Heart right ventricle (tissue), 16 donors: ENCODE measurements at places on chromosomes 3 and 15. TPM values are rescaled to one million over a fixed set of nuclear protein-coding genes. Genes with fewer than 3 reads are reported as not detected.

- no peak for DNase-seq
Measured at GRCh38 chr15:24761704-24762302, 86.2 kb downstream of the NPAP1 start.

- DNase-seq = no peak
Measured at GRCh38 chr3:64856106-64856505, 168.3 kb upstream of the ADAMTS9 start.

DNA sequence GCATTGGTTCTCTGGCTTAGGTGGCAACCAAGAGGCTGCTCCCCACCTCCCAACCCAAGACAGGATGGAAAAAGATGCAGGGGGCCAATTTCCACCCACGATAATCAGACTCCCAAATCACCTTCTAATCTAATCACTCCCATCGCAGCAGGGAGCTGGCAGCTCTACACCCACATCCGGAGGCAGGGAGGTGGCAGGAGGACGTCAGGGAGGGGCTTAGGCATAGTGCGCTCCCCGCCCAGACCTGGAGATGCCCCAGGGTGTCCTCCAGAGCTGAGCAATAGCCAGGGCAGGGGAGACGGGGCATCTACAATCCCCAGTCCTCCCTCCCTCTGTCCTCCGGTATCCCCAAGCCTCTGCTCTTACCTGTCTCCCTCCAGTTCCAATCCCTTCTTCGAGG lies 70.5 kb upstream of the SEC13 start:
- no peak for DNase-seq

The GATM gene
- polyA plus RNA-seq = 4.7 TPM

DNA sequence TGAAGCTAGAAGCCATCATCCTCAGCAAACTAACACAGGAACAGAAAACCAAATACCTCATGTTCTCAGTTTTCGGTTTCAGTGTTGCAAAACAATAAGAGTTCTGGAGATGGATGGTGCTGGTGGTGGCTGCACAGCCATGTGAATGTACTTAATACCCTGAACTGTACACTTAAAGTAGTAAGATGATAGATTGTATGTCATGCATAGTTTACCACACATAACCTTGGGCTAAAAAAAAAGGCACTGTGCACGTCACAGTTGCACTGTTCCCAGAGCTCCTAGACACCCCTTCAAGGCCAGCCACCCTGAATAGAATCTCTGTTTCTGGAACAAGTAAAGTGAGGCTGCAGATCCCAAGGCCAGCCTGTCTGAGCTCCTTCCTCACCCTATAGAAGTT lies 243.3 kb upstream of the IGF1R start:
- DNase-seq = no peak

DNA sequence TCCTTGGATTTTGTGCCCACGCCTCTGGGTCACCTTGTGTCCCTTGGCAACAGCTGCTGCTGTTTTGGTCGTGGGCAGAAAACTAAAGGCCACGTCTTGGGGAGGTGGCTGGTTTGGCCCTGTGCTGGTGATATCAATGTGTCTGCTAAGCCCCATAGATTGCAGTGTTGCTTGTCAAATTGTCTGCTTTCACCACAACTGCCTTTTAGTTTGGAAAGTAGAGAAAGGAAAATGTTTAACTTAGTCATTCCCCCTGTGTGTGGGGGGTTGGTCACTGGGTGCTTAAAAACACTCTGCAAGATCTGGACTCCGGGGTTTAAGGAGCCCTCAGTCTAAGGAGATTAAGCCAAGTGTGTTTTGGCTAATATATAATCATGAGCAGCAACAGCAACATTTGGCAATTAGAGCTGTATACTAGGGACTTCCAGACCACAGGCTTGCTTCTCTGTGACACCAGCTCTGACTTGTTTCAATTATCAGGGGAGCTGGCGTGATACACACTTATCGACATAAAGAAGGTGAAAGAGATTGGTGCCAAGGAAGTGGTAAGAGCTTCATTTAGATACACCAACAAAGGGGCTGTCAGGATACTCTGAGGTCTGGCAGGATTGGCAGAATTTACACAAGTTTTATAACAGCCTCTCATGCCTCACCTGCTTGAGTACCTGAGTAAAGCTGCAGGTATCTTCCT lies 3.5 kb downstream of the SMAD3 start:
- no peak for DNase-seq

GRCh38 chr3:146536681-146537080 lies 7.7 kb downstream of the PLSCR1 start:
- DNase-seq = no peak

The CAV3 gene
- polyA plus RNA-seq = 19.0 TPM

GRCh38 chr15:101615986-101616848 lies 36.0 kb downstream of the TM2D3 start:
- peak; percentile 80 for DNase-seq

- no peak for DNase-seq
Measured at GRCh38 chr3:50609071-50609762, 2.4 kb downstream of the CISH start.

The IL17RD gene
- 1.3 TPM for polyA plus RNA-seq

The P3H2 gene
- 0.73 TPM for polyA plus RNA-seq

DNA sequence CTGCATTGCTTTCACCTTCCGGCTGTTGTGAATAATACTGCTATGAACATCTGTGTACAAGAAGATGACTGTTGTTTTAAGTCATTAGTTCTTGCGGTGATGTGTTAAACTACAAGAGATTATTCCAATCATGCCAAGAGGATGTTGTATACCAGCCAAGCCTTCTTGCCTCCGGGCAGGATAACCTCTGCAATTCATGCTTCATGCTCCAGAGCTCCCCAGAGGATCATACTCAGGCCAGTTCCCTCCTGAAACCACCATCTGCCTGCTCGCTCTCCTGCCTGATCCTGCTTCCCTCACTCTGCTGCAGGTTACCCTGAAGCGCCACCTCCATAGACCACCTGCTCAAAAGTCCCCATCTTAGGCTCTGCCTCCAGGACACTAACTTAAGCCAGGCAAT lies 187.1 kb upstream of the PROK2 start:
- DNase-seq = no peak

DNA sequence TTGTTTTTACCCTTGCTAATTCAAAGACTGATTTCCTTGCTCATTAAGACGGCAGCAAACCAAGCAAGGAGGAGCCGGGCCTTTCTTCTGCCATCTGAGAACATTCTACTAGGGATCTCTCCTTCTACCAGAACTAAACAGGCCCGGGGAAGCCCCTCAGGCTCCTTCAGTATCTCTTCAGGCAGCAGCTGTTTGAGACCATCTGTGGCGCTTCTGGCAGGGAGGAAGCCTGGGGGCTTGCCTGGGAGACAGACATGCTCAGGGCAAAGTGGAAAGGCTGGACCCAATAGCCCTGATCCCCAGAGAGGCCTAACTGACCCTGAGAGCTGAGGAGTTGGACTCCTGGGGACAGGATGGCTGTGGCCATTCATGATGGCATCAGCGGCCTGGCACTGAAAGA lies 67.9 kb downstream of the FEM1B start:
- no peak for DNase-seq

- DNase-seq = no peak
Measured at GRCh38 chr3:58079773-58080172, 71.6 kb downstream of the FLNB start.

The OSBPL10 gene
- polyA plus RNA-seq = 1.3 TPM

- DNase-seq = no peak
Measured at GRCh38 chr3:63338351-63338750, 60.2 kb downstream of the SYNPR start.

The CCRL2 gene
- polyA plus RNA-seq = 1.9 TPM

DNA sequence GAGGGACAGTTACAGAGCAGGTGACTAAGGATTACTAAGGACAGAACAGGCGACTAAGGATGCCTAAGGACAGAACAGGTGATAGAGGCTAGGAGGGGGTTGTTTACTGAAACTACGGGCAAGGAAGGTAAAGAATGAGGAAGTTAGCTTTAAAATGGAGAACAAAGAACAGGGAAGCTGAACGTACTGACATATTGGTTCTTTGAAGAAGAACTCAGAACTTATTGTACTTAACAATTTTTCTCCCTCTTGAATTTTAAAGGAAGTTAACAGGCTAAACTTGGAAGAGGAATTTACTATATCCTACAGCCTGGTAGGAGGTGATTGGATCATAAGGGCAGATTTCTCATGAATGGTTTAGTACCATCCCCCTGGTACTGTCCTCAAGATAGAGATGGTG lies 290.2 kb downstream of the SHQ1 start:
- DNase-seq = no peak

DNA sequence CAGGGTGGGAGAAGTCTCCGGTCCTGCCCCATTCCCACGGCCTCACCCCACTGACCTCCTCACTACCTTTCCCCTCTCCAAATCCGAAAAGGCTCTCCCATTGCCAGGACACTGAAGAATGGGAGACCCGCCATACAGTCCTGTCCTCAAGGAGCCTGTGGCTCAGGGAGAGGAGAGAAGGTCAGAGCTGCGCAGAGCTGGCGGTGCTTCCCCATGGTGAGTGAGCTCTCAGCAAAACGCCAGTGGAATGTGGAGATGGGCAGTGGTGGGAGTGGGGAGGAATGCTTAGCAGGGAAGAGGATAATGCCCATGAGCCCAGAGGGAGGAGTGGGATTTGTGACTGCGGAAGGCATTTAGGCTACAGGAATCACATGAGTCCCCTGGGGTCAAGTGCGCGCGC lies 20.1 kb downstream of the FAM43A start:
- no peak for DNase-seq

DNA sequence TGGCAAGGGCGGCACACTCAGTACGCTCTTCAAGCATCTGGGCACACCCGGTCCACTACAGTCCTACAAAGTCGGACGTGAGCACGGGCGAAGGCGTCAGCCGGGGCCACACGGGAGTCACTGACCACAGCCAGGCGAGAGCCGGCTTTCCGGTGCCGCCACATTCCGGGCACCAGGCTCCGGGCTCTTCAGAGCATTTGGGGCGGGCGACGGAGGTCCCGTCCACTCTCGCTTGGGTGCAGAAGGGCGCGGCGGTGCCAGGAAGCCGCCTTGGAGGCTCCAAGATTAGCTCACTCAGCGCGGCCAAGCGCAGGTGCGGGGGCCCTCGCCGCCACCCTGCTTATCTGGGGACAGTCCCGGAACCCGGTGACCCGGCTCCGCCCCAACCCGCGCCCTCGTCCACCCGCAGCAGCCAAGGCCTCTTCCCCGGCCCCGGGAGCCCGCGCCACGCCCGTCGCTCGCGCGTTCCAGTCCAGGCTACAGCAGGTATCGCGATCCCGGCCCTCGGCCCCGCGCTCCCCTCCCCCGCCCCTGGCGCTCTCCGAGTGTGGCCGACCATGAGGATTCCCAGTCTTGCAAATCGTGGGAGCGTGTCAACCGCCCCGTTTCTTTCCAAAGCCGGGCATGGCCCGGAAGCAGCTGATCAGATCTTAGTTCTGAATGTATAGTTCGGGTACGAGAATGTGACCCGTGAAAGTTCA lies at the start of gene ADPRH:
Gene ADPRH (plus strand): TSS at position 127 of the 701 bp plus-strand sequence. CDS start 2,678 bp downstream, outside the sequence.
- peak; percentile 86 for DNase-seq

DNA sequence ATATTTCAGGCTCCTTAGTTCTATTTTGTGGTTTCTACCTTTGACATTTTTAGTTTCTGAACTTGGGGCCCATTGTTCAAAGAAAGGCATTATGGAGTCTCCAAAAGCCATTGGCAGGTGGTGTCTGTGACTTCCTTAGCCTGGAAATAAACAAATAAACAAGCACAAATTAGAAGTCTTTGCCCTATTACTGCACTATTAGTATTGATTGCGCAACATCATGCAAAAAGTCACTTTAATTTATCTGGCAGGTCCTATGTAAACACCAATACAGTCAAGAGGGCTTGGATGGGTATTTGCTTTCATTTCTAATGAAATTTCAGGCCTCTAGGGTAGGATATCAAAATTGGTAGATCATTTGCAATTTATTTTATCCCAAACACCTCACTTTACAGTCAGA lies 85.6 kb downstream of the LPP start:
- DNase-seq = no peak

DNA sequence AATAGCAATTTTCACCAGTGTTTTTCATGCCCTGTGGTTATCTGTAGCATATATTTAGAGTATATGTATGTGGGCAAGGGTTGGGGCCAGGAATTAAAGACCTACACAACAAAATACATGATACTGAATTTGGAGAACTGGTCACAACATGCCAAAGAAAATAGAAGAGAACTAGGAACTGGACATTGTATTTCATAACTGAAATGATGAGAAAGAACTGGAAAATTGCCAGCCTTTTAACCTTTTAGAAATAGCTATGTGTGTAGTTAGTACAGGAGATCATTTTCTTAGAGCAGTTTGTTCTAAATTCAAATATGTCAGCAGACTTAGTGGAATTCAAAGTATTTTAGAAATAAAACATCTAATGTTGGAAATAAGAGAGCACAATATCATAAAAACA lies 227.1 kb upstream of the CGNL1 start:
- no peak for DNase-seq

- DNase-seq = no peak
Measured at GRCh38 chr3:43210049-43211027, 76.0 kb upstream of the SNRK start.

The AHSG gene
- not detected for polyA plus RNA-seq

GRCh38 chr3:29486917-29487316 lies 206.0 kb downstream of the RBMS3 start:
- no peak for DNase-seq
